ENCODE measurements at places on chromosomes 4 and X. TPM values are rescaled to one million over a fixed set of nuclear protein-coding genes. Genes with fewer than 3 reads are reported as not detected.

CSAG1 gene
- total RNA-seq, result not detected

SSX2 gene
- not detected for total RNA-seq

GPR119 gene
- not detected for total RNA-seq

PABPC1L2A gene
- total RNA-seq, result not detected

MAGEA4 gene
- total RNA-seq, result not detected

ETNPPL gene
- total RNA-seq, result not detected

MAMLD1 gene
- total RNA-seq, result 0.85 TPM

USP27X gene
- 1.8 TPM for total RNA-seq

CFAP299 gene
- total RNA-seq, result 2.3 TPM

LRIT3 gene
- total RNA-seq, result not detected

MED12 gene
- total RNA-seq, result 23.9 TPM

CD40LG gene
- total RNA-seq, result not detected

NSG1 gene
- 19.9 TPM for total RNA-seq

RFC1 gene
- 43.5 TPM for total RNA-seq

GAGE2A gene
- not detected for total RNA-seq

GPC3 gene
- 1.9 TPM for total RNA-seq

RBMXL3 gene
- total RNA-seq, result not detected

CT45A9 gene
- total RNA-seq, result not detected

PPP1R2C gene
- total RNA-seq, result not detected

HSPA4L gene
- 4.0 TPM for total RNA-seq

PNMA3 gene
- total RNA-seq, result 0.28 TPM

DUSP21 gene
- total RNA-seq, result not detected

All from smooth muscle cell of bladder (primary cell).